Kidney epithelial cell (primary cell): ENCODE measurements at places on chromosomes 13 and 19. TPM values are rescaled to one million over a fixed set of nuclear protein-coding genes. Genes with fewer than 3 reads are reported as not detected.

GRCh38 chr13:38657191-38657590, 29.7 kb upstream of the FREM2 start:
- DNase-seq, result no peak

DNA sequence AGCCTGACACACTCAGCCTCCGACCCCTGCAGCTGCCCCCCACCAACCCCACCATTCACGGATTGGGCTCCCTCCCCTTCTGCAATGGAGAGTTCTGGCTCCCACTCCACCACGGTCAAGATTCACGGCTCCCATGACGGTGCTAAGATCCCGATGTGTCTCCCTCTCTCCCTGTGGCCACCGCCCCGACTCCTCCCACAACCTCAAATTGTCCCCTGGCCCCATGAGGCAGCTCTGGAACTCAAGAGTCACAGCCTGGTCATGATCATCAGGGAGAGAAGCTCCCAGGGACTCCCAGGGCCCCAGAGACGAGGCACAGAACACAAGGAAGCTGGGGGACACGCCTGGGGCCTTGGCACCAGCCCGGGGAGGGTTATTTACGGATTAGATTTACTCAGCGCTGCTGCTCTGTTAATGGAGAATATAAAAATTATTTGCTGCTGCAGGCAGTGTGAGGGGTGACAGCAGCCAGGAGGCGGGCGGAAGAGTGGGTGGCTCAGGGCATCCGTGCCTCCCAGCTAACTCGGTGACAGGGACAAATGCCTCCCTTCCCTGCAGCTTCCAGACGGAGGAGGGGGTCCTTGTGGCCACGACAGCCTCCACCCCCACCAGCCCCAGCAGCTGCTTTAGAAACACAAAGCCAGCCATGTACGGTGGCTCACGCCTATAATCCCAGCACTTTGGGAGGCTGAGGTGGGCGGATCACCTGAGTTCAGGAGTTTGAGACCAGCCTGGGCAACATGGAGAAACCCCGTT, 184.2 kb downstream of the PTPRS start:
- no peak for DNase-seq

DNA sequence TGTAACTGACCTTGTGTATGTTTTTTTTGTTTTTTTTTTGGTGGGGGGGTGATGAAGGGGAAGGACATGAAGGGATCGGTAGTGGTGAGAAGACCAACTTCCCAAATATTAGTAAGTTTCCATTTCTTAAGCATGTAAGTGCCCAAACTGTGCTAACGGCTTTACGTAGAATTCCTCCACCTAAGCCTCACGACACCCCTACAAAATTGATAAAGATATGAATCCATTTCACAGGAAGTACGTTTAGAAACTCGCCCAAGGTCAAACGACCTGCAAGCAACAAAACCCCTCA, 649 bp downstream of the UQCRFS1 start:
- no peak for DNase-seq

- no peak for DNase-seq
Measured at GRCh38 chr13:44417876-44418275, 44.3 kb downstream of the SERP2 start.

The CPB2 gene
- not detected in 2 replicates for total RNA-seq

DNA sequence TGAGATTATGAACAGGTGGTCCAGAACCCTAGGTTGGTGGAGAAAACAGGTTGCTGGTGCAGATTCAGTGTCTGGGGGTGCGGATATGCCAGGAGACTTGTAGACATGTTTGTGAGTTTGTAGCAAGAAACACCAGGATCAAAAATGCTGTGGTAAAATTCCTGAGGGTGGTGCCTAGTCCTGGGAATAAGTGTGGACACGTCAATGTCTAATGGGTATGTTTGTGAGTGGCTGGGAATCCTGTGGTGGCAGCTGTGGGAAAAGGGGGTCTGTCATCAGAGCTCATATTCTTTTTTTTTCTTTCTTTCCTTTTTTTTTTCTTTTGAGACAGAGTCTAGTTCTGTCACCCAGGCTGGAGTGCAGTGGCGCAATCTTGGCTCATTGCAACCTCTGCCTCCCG, 7.2 kb downstream of the ZNF708 start:
- no peak for DNase-seq

The EFNA2 gene
- 3.1 and 5.3 TPM in 2 replicates for total RNA-seq

DNA sequence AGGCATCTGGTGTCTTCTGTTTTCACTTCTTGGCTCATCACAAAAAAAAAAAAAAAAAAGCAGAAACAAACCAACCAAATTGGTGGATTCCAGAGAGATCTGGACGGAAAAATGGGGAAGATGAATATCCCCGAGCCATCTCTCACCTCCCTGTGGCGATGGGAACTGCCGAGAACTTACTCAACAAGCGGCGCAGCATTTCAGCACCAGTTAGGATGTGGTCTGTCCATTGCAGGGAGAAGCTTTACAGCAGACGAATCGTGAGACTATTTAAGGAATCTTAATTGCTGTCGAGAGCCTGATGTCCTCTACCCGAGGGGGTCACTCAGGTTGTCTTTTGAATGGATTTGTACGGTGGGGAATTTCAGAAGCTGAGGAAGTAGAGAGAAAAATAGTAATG, 17.3 kb upstream of the KDM4B start:
- no peak for DNase-seq

- no peak for DNase-seq
Measured at GRCh38 chr19:3653865-3654513, 27.4 kb upstream of the CACTIN start.

The PTH2 gene
- not detected in 2 replicates for total RNA-seq

DNA sequence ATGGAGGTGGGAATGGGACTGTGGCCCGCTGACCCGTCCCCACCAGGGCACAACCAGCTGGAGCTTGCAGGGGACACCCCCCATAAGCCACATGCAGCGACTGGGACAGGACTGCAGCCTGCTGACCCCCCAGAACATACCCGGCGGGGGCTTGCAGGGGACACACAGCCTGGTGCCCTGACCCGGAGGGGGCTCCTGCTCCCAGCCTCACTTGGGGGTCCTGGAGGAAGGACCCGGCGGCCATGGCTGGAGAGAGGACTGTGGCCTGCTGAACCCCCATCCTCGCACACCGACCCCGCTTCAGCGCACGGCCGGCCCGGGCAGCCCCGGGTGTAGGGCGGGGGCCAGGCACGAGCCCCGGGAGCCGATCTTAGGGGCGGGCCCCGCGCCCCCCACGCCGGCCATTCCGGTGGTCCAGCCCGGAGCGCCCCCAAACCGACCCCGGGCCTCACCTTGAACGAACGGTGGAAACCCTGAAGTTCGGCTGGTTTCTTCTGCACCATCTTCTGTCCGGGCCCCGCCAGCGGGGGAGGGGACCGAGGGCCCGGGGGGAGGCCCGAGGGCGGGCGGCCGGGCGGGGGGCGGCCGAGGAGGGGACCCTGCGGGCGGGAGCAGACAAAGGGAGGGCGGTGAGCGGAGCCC, 574 bp downstream of the MKNK2 start:
- DNase-seq, result no peak

DNA sequence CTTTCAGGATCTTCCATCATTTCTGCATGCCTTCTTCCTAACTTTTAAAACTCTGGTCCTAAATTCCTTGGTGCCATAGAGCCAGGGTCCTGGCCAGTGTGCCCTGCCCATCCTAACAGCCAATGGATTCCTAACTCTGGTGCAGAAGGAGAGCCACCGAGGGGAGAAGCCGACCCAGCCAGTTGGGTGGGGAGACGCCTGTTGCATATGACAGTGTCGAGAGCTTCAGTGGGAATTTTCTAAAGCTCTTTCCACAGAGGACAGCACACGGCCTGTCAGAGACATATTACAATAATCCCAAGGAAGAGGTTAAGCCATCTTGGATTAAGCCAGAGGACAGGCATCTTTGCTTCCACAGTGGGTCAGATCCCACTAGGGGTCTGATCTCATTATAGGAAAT, 180.4 kb downstream of the ZNF536 start:
- no peak for DNase-seq

GRCh38 chr13:103140001-103140671, 73.9 kb upstream of the SLC10A2 start:
- DNase-seq, result no peak

DNA sequence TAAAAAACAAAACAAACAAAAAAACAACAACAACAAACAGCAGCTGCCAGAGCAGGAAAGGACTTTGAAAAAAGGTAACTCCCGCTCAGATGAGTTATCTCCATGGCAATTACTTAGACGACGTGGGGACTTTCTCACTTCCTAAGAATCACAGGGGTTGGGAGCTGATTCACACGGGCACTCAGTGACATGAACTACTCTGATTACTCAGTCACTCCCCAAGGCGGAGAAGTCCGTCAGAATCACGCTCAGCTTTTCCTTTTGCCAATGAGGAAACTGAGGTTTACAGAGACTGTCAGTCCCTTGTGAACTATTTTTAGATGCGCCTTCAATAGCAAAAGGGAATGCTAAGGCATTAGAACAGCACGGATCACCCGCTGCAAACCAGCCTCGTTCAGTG, 32.3 kb upstream of the MATK start:
- DNase-seq, result peak; percentile 4

The IL12RB1 gene
- 0.07 TPM in 1 of 2 replicates, not detected in the other for total RNA-seq

The C1QTNF9B gene
- not detected in 2 replicates for total RNA-seq

DNA sequence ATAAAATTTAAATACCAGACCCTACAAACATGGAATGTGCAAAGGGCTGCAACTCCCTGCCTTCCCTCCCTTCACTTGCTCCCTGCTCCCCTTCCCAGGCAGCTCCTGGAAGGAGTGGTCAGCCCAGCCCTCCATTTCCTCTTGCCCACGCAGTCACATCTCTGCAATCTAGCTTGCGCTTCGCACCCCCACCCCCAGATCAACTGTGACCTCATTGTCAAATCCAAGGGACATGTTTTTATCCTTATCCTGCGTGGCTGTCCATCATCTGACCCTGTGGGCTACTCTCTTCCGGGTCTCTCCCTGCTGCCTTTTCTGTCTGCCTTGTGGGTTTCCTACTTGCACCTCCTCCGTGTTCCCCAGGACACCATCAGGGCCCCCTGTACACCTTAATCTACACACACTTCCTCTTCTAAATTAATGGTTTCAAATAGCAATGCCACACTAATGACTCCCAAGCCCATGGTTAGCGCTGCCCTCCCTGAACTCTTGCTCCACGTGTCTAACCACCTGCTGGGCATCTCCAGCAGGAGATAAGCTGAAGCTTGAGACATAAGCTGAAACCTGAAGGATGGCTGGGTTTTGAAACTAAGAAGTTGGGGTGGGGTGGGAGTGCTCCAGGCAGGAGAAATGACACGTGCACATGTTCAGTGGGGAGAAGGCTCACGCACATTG, 118.3 kb downstream of the USP12 start:
- no peak for DNase-seq

The PSG7 gene
- not detected in 2 replicates for total RNA-seq

- no peak for DNase-seq
Measured at GRCh38 chr19:33388725-33389420, 15.4 kb downstream of the CEBPG start.

The CLN5 gene
- 20.5 and 26.4 TPM in 2 replicates for total RNA-seq

The TNFSF13B gene
- total RNA-seq, result 0.62 and 0.71 TPM in 2 replicates

The FBXO27 gene
- 3.0 and 6.9 TPM in 2 replicates for total RNA-seq

DNA sequence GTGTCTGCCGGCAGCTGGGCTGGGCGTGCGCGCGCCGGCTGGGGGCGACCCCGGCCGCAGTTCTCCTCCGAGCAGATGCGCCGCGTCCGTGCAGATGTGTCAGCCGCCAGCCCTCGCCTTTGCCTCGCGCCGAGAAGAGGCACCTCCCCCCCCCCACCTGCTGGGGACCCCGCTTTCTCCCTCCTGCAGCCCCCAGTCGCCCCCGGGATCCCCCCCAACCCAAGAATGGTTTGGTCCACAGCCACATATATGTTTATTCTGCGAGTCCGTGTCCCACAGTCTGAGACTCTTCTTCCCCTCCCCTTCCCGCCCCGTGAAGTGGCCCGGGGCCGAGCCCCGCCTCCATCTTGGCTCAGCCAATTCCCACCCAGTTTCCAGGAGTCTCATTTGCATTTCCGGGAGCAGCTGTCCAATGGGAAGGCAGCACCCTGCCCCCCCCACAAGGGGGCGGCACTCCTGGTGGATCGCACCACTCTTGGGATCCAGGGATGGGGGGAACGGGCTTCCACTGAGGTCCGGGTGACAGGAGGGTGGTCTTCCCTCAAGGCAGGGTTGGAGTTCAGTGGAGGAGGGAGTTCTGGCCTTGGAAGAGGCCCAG, 8.6 kb downstream of the ISOC2 start:
- no peak for DNase-seq

DNA sequence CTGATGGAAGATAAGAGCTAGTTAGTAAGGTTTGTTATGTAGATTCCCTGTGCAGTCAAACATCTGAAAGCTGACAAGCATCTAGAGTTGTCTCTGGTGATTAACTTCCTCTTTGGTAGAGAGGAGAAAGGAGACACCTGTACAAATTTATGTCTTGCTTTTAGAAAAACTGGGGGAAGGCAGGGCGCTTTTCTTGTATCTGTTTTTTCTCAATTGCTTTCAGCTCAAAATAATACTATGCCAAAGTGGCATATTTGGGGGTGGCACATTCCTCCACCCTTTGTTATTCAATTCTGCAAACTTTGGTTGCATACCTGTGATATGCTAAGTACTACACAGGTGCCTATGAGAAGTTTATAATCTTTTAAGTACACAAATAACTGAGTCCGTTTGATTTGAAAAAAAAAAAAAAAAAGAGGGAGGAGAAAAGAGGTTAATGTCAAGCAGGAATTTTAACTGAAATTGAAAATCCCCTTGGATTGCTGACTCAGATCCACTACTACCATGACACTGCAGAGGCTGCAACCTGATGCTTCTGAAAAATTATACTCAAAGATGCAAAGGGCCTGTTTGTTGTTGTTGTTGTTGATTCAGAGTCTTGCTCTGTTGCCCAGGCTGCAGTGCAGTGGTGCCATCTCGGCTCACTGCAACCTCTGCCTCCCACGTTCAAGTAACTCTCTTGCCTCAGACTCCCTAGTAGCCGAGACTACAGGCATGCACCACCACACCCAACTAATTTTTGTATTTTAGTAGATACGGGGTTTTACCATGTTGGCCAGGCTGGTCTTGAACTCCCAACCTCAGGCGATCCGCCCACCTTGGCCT, 164.8 kb upstream of the NBEA start:
- DNase-seq, result no peak

The FCGBP gene
- 0.17 and 0.89 TPM in 2 replicates for total RNA-seq

GRCh38 chr13:94033098-94033497, 446.4 kb downstream of the DCT start:
- DNase-seq, result no peak

DNA sequence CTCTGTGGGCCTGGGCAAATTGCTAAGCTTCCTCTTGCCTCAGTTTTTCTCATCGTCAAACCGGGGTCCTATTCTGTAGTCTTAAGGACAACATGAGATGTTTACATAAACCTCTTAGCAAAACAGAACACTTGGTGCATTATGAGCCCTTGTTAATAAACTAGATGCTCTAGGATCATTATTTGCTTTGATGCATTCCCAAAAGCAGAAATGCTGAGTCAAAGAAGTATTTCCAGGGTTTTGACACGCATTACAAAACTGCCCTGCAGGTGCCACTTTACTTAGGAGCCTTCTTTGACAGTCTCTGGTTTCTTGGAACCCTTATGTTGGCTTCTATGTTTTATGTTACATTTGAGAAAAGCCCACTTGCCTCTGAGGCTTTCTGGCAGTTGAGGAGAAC, 12.1 kb downstream of the AKAP11 start:
- no peak for DNase-seq

The CCNA1 gene
- total RNA-seq, result 0.17 and 0.75 TPM in 2 replicates

The CYP2B6 gene
- 0.13 TPM in 1 of 2 replicates, not detected in the other for total RNA-seq
